ENCODE measurements at places on chromosomes 12 and 14.

- DNase-seq = no peak
These were observed 13.9 kb downstream of the FBXL14 start for GRCh38 chr12:1580526-1580925.

DNA sequence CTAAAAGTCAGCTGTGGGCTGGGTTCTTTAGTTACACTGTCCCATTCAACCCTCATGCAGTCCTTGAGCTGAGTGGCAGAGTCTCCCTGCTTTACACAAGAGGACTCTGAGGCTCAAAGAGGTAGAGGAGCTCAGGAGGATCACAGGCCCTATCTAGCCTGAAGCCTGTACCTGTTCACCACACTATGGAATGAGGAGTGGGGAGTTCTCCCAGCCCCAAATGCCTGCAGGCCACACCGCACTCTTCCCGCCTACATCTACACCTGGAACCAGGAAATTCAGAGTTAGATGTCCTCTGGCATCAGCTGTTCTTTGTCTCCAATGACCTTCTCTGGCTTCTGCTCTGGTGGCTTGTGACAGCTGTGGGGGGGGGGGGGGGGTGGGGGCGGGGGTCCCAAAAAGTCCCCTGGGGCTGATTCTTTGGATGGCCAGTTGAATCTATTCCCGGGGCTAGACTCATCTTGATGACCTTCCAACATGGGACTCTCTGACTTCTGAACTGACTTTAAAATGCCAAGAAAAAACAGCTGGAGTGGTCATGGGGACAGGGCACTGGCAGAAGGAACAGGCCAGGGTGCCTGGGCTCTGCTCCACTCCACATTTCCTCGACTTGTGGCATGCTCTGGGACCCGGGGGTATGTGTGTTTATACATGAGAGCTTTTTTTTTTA lies 30.6 kb downstream of the RIN3 start:
- DNase-seq = no peak

GRCh38 chr14:75050852-75051555 lies at the start of gene MLH3:
TSS of gene MLH3 (minus strand) at chr14:75051467. CDS start at chr14:75049655, 1,812 bp downstream.
- DNase-seq = peak; percentile 80

- DNase-seq = no peak
These were observed 78.0 kb downstream of the NOC4L start for GRCh38 chr12:132222096-132222807.

DNA sequence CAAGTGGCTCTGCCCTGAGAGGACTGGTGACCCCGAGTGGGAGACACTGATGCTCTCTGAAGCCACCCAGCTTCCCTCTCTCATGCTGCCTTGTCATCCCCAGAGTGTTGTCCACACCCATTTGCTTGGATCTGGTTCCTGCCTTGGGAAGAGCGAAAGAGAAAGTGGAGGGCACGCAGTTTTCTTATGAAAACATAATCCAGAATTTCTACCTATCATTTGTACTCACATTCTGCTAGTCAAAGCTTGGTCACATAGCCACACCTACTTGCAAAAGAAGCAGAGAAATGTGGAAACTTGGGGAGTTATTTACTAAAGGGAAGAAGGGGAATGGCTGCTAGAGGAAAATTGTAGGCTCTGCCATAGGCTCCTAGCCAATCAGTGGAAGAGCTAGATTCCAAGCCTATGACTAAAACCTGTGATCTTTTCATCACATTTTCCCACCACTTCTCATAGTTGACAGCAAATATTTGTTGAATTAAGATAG lies 326.3 kb downstream of the ZFP36L1 start:
- no peak for DNase-seq

DNA sequence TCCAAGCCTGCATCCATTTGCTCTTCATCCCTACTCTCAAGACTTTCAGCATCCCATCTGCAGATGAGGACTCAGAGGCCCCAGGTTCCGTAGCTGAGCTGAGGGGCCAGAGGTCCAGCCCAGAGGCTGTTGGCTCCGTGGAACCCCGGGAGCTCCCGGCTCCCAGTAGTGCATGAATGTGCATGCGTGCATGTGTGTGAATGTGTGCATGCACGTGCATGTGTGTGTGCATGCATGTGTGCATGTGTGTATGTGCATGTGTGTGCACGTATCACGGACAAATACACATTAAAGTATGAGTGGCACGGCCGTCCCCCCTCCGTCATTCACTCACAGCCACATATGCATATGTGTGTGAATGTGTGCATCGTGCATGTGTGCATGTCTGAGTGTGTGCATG lies 149.9 kb downstream of the KIF26A start:
- no peak for DNase-seq

- no peak for DNase-seq
These were observed 160.6 kb downstream of the CAPZA3 start for GRCh38 chr12:18898470-18898869.

- no peak for DNase-seq
These were observed 25.2 kb upstream of the AKAP6 start for GRCh38 chr14:32303865-32304264.

DNA sequence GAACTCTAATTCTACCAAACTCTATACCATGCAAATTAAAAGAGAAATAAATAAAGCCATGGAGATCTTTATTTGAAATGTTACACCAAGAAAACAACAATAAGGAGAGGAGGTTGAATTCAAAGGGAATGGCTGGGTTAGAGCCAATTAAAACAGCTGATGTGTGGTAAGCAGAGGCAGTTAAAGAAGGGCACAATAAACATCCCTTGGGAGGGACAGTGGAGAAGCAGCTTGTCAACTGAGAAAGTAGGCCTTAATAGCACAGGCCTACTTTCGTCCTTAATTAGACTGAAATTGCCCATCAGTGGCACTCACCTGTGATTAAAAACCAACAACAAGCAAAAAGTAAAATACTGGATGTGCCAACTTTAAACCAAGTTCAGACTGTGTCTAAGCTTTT lies 16.3 kb upstream of the NAV3 start:
- no peak for DNase-seq

DNA sequence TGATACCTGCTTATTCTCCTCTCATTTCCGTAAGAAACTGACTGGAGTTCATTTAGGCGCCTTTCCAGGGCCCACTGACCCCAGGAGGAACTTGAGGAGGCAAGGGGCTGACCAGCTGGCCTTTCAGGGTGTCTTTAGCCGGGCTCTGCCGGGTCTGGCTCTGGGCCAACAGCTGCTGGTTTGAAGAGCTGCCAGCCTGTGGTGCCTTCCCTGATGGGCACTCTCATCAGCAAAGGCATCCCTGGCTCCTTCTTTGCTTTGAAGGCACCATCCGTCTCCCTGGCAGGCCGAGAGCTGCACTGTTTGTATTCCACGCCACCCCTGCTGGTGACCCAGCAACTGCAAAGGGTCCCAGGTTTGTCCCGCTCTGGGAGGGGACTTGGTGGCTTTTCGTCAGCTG lies 42.0 kb downstream of the IQSEC3 start:
- DNase-seq = peak; percentile 25

DNA sequence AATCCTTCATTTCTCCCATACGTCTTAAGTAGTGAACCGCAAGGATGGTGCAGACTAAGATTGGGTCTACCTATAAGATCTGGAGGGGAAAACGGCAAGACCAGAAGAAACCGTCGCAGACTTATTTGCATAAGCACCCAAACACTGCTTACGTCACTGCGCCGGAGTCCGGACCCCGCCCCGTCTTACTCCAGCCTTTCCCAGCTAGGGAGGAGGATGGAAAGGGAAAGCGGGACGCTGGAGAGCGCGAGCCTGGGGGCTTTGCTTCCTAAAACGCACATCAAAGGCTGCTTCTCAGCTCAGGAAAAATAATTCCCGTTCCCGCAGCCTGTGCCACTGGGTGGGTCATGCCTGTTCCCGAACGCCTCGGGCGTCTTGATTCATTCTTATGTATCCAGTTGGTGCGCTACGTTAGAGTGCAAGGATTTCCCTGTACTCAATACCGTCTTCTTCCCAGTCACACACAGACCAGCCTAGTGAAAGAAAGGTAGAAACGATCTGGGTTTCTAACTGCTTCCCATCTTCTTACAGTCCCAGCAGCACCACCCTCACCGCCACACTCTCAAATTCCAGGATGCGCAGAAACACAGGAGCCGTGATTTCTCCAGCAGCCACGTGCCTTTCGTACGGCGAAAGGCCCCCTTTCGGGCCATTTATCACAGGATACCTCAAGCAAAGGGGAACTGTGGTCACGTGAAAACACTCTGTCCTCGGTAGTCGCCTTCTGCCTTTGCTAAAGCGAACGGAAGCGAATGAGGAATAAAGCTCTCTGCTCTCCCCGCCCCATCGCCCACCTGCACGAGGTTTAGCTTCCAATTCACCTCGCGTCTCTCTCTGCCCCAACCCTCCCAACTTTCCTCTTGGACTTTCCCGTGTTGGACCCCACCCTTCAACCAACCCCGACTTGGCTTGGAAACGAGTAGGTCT lies 1.1 kb downstream of the SLC6A15 start:
- peak; percentile 75 for DNase-seq

- no peak for DNase-seq
These were observed 286.6 kb downstream of the C12orf75 start for GRCh38 chr12:105616971-105617540.

DNA sequence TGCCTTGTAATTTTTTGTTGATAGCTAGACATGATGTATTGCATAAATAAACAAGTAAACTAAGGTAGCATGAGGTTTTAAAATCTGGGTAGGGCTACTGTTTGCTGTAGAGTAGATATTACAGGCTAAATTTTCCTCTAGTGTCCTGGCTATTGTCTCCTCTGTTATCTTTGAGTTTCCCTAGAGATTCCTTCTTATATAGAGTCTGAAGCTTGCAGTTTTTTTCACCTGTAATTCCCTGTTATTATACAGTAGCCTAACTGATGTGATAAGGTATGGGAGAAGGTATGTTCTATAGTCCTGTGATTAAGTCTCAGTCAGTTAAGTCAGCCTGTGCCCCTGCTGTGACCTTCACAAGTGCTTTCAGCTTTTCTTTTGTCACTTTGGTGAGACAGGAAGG lies 9.5 kb downstream of the ETFBKMT start:
- DNase-seq = no peak

- DNase-seq = no peak
These were observed 17.2 kb upstream of the GSC start for GRCh38 chr14:94787092-94787491.

DNA sequence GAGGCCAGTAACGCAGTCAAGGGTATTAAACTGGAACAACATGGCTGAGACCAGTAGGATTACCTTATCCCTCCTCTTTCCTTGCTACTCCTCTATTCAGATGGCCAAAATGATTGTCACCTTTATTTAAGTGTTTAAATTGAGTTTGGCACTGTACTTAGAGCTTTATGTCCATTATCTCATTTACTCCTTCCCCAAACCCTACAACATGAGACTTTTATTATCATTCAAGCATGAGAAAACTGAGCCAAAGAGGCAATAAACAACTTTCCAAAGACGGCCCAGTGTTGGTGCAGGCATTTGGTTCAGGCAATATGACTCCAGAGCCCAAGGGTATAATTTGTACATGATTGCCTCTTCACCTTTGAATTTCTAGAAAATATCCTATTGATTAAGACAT lies 370.9 kb upstream of the KITLG start:
- no peak for DNase-seq

- no peak for DNase-seq
These were observed 17.1 kb upstream of the FAM234B start for GRCh38 chr12:13027032-13027431.

DNA sequence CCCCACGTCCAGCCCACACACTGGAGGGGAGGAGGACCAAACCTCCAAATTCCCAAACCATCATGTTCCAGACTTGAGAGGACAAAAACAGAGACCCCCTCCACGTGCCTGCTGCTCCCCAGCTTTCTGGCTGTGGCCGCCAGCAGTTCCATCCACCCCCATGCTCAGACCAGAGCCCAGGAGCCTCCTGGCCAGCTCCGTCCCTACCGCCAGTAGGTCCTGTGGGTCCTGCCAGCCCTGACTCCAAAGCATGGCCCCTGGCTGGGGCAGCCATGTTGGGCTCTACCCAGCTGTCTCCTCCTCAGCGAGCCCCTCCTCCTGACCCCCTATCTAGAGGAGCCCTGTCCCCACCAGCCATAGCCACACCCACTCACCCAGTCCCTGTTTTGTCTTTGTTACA lies 227.3 kb upstream of the RTL1 start:
- no peak for DNase-seq

DNA sequence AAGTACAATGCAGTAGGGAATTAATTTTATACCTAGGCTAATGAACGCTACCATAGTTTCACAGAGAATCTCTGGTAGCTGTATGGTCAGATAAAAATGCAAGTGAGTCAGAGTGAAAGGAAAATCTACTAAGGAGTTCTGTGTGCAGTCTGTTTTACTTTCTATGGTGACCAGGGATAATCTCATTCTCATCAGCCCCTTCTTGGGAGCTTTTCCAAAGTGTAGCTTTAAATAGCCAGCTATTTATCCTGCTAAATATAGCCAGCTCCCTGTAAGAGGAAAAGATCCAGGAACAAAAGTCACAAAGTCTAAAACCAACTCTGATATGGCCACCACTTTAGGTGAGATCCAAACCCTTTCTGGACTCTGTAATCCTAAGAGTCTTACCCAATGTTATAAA lies 75.5 kb downstream of the TMEM116 start:
- no peak for DNase-seq

GRCh38 chr12:21561158-21561557 lies 35.1 kb downstream of the SPX start:
- no peak for DNase-seq

- no peak for DNase-seq
These were observed 1.4 kb upstream of the CNOT2 start for GRCh38 chr12:70241845-70242244.

GRCh38 chr12:104358353-104359003 lies 54.9 kb downstream of the EID3 start:
- peak; percentile 78 for DNase-seq

DNA sequence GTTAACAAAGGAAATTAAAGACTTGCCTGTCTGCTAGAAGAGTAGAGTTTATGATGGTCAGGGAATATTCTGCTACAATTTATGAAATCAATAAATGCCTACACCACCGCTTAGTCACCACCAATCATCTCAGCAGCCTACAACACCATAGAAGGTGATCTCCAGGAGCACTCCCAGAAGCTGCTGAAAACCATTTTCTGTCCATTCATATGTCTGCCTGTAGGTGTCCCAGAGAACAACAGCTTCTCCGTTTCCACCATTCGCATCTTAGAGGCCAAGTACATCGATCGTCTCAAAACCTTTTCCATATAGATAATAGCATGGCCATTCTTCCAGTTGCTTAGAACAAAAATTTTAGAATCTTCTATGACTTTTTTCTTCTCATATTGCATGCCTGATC lies 303.4 kb downstream of the KCNC2 start:
- DNase-seq = no peak

GRCh38 chr12:67457778-67458665 lies 188.9 kb downstream of the CAND1 start:
- DNase-seq = peak; percentile 45

DNA sequence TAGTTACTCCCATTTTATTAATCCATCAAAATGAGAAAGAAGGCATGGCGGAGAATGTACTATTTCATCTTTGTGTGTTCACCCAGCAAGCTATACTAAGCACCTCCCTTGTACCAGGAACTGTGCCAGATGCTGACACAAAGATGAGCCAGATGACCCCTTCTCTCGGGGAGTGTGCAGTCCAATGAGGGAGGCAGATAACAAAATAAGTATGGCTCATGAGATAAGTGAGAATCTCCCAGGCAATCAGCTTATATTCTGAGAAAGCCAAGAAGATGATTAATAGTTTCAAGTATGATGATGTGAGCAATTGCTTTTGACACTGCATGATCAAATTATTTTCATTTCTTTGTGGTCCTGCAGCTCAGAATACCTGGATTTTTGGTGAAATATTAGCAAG lies 1.3 kb upstream of the TMEM233 start:
- DNase-seq = no peak

Data from pons (tissue), 1 donor.